Stimulated activated CD8-positive, alpha-beta memory T cell treated with anti-CD3 and anti-CD28 coated beads, Interleukin-12 subunit alpha, Interleukin-12 subunit beta, amount 100 ng/mL, for 4 hours (primary cell): ENCODE measurements at places on chromosomes 11 and 22.

DNA sequence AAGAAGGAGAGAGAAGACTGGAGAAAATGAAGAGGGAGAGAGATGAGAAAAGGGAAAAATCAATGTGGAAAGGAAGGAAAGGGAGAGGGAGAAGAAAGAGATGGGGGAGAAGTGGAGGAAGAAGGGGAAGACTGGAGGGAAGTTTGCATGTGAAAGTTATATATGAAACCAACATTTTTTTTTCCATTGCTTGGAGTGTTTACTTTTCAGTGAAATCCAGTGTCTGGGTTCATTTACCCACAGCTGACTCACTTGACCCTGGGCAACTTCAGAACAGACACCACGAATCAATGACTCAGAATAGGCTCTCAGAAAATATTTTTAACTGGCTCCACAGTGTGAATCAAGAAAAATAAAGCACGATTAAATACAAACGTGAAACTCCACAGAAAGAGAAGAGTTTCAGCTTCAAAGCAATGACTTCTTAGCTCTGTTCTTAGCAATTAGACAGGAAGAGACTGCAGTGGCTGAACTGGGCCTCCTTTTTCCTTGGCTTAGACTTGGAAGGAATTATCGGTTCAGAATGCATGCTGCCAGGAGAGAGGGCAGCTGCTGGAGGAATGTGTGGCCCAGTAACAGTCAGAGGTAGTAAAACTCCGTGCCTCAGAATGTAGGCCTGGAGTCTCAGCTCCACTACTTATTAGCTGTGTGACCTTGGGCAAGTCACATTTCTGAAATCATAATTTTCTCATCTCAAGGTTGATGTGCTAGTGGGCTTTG is 237.5 kb downstream of the MIAT start:
- no peak for DNase-seq

GRCh38 chr11:130347261-130347660 is 32.5 kb upstream of the ZBTB44 start:
- DNase-seq, result no peak

DNA sequence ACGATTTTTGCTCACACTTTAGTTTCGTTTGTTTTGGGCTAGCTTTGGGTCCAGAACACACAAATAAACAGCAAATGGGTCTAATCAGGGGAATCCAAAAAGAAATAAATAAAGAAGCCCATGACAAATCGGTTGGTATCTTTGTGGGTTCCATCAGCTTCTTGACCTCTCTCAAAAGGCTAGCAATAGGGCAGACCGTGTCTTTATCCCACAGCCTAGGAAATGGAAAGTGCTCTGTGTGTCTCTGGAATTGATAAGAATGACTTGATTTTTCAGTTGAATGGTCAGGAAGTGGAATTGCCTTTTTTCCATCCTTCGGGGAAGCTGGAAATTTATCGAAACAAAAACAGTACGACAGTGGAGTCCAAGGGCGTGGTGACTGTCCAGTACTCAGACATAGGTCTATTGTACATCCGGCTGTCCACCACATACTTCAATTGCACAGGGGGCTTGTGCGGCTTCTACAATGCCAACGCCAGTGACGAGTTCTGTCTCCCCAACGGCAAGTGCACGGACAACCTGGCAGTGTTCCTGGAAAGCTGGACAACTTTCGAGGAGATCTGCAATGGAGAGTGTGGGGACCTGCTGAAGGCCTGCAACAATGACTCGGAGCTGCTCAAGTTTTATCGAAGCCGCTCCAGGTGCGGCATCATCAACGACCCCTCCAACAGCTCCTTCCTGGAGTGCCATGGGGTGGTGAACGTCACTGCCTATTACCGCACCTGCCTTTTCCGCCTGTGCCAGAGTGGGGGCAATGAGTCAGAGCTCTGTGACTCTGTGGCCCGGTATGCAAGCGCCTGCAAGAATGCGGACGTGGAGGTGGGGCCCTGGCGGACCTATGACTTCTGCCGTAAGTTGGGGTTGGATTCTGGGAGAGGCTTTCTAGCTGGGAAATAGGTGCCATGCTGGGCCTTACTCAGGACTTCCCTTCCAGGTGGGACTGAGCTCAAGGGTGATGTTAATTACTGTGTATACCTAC is 28.6 kb downstream of the TECTA start:
- DNase-seq, result no peak

- DNase-seq, result no peak
Observed at GRCh38 chr11:11125618-11126017, 227.4 kb downstream of the CSNK2A3 start.

- DNase-seq, result no peak
Observed at GRCh38 chr11:71349627-71350026, 97.2 kb upstream of the SHANK2 start.

GRCh38 chr22:30305906-30306626 is 16.8 kb upstream of the CASTOR1 start:
- DNase-seq, result no peak

DNA sequence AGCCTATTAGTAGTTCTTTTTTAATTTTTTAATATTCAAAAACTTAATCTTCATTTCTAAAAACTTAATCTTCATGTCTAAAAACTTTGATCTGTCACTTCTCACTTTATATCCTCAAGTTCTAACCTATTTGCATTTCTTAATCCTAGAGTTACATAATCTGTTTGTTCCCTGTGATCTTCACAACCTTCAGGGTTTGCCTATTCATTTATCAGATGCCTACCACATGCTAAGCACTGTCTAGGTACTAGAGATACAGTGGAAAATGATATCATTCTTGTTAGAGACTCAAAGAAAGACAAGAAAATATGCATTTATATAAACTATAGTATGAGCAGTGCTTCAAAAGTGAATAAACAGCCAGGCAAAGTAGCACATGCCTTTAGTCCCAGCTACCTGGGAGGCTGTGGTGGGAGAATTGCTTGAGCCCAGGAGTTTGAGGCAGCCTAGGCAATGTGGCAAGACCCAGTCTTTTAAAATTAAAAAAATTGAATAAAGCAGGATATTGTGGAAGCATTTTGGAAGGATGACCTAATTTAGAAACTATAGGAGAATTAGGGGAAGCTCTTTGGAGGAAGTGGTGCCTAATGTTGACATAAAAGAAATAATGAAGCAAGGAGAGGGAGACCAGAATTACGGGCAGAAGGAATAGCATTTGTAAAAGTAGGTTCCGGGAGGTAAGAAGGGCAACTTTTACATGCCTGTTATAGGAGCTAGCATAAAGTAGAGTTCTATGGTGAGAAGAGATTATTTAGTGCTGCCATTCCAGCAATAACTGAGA is 54.4 kb upstream of the GRK2 start:
- no peak for DNase-seq

DNA sequence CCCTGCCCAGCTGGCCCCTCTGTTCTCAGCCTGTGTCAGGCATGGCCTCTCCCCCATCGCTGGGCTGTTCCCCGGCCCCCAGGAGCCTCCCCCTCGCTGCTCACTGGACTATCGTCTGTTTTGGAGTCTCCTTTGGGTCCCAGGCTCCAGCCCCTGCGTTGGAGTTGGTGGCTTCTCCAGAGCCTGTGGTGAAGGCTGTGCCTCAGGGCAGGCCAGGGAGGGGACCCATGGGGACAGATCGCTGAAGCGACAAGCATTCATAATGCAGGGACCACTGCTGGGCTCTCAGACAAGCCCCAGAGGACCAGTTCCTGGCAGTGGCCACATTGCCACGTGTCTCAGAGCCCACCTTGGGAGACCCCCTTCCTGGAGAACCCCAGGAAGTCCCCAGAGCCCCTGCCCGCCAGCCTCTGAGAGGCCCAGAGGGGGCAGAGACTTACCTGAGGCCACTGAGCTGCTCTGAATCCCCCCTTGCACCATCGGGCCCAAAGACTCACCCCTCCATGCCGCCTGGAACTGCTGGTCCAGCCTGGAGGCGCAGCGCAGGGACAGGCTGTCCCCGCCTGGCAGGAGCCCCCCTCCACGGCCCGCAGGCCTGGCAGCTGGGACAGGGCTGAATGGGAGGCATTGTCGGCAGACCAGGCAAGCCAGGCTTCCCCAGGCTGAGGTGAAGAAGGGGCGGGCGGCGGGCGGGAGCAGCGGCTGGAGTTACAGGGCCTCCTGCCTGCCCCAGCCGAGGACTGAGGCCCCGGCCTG is at the start of gene CHADL:
TSS of gene CHADL (minus strand) at position 555 of the 756 bp plus-strand sequence. CDS start at position 505, 50 bp downstream.
- no peak for DNase-seq

DNA sequence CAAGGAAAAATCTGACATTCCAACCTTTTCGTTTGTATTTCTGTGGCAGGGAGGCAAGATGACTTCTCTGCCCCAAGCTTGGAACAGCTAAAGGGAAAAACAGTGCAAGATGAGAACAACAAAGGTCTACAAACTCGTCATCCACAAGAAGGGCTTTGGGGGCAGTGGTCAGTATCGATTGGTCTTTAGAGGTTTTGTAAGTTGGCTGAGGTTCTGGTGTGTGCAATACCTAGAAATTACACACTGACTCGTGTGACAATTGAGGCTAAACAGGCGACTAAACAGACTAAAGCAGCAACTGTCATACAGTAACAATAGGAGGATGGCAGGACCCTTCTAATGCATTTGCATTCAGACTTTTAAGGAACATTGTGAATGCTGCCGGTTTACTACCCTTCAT is 994 bp downstream of the DEPDC5 start:
- no peak for DNase-seq

DNA sequence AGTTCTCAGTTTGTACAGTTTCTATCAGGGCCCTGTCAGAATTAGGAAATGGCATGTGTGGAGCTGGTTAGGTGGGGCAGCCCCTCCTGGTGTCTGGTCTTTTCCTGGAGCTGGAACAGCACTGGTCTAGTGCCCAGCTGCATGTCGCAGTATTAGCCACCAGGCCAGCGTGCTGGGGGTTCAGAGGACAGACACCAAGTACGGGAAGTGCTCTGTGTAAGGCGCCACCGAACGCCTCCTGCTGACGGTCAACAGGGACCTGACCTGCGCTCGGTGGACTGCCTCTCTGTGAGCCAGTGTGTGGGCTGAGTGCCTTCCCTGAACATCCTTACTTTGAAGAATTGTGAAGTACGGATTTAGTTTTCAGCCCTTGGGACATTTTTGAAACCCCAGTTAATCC is 33.9 kb downstream of the AP2A2 start:
- no peak for DNase-seq

- no peak for DNase-seq
Observed at GRCh38 chr22:26041931-26042330, 127.3 kb upstream of the SEZ6L start.

DNA sequence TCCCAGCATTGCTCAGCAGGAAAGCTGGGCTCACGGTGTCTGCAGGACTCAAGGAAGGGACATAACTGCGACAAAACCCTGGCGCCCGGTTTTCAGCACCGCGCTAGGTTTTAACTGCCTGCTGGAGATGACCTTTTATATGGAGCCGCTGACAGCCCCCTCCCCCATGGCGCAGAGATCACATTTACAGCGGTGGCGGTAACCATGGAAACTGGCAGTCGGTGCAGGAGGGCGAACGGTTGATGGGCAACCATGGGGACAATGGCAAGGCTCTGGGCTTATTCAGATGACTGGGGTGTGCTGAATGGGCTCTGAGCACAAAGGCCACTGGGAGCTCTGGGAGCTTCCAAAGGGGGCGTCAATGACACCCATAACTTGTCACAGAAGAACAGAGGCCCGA is 37.2 kb downstream of the CELSR1 start:
- DNase-seq, result no peak

DNA sequence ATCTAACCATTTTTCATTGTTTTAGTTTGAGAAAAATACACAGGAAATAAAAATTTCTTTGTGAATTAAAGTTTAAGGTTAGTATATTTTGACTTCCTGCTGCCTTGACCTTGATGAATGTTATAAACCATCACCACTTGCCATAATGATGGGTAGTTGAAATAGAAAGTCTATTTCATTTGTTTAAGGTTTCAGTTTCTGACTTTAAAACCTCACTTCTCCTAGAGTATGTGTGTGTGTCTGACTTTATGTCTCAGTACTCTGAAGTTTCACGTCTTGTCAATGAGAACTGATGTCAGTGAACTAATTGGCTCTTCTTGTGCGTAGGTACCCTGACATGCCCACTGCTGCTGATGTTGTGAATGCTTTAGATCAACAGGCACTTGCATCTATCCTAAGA is 188.2 kb downstream of the METTL15 start:
- no peak for DNase-seq

DNA sequence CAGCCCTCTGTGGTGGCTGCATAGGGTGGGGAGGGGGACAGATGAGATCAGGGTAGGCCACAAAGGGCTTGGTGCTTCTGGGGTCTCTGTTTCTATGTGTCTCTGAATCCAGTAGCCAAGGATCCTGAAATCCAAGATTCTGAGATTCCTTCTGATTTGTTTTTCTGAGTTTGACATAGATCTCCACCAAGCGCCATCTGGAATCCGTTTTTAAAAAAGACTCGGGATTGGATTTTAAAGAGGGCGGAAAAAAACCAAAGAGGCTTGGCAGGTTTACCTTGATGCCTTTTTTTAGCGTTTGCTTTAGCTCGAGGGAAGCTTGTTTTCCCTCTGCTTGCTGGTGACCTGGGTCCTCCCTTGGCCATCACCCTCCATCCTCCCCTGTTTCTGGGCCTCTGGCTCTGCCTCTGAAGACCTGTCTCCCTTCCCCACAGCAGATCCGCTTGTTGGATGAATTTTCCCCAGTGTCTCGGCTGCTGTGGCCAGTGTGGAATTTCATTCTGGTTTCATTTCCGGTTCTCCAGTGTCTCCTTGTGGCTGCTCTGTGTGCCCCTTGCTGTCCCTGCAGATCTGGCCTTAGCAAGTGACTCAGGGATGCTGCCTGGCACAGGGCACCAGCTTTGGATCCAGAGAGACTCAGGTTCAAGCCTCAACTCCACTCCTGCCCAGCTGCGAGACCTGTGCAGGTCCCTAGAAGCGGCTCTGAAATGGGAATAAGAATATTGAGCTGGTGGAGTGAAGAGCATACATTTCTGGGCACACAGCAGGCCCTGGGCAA is 15.1 kb downstream of the SYNGR1 start:
- DNase-seq, result no peak

- DNase-seq, result no peak
Observed at GRCh38 chr11:65206441-65206841, 24.7 kb downstream of the CAPN1 start.

- DNase-seq, result no peak
Observed at GRCh38 chr11:126140926-126141280, 70.5 kb downstream of the RPUSD4 start.

- no peak for DNase-seq
Observed at GRCh38 chr22:40009951-40010671, 15.4 kb downstream of the FAM83F start.
